ENCODE measurements at places on chromosomes 1 and 21.

DNA sequence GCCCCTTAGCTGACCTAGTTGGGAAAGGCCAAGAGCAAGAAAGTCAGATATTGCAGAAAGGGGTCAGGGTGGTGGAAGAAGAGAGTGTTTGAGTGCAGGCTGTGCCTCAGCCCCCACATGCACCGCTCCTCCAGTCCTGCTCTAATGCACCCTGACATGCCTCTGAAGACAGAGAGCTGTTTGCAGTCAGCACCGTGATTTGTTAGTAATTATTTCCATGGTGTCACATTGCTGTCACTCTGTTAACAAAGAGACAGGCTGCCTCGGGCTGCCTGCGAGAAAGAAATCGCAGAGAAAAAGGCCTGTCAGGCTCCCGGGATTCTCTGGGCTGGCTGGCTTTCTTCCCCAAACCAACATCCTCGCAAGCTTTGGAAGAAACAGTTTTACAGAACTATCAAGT lies 58.3 kb downstream of the ERI3 start:
- no peak for DNase-seq

GRCh38 chr1:245247801-245248200 lies 93.0 kb downstream of the KIF26B start:
- no peak for DNase-seq

DNA sequence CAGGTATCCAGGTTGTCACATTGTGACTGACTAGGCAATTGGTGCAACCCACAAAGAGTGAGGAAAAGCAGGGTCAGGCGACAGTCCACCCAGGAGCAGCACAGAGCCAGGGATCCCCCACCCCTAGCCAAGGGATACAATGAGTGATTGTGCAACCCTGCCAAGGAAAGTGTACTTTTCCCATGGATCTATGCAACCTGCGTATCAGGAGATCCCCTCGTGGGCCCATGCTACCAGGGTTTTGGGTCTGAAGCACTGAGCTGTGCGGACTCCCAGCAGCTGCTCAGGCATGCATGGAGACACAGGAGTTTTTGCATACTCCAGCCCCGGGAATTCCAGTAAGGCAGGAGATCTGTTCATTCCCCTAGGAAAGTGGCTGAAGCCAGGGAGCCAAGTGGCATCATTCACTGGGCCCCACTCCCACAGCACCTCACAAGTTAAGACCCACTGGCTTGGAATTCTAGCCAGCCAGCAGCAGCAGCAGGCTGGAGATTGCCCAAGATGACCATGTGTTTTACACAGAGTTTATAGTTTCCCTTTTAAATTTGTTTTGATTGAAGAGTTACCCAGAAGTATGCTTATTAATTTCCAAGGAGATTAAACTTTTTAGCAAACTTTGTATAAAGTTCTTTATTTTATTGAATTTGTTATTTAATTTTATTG lies 136.0 kb downstream of the LTN1 start:
- no peak for DNase-seq

DNA sequence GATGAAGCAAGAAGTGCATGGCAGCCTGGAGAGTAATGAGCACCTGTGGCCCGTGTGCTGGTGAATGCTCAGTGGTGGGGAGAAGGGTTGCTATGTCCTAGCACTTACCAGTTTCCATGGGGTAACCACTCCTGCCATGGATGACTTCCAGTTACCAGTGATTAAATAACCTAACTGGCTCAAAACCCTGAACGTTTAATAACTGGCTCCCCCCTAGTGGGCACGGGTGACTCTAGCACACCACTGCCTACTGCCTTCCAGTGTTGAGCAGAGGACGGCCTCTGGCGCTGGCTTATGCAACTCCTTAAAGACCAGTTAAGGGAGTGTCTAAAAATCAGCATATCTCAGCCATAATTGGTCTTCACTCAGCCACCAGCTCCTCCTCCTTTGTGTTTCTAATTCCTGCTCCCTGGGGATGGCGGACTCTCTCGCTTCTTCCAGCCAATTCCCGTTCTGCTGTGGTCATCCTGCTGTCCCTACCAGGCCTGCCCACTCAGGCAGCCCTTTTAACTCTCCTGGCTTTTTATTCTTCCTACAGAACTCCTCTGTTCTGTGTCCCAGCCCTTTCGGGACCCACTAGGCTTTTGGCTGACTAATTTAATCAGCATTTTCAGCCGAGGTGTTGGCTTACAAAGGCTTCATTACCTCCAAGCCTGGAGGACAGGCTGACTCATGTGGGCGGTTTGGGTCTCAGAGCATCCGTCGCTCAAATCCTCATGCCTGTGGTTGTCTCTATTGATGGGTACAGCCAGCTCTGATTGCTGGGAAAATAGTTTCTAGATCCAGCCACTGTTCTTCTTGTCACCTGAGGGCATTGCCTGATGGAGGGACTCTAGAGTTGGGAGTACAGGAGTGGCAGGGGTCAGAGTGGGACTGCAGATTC lies 332.4 kb downstream of the CAMTA1 start:
- peak; percentile 89 for DNase-seq

DNA sequence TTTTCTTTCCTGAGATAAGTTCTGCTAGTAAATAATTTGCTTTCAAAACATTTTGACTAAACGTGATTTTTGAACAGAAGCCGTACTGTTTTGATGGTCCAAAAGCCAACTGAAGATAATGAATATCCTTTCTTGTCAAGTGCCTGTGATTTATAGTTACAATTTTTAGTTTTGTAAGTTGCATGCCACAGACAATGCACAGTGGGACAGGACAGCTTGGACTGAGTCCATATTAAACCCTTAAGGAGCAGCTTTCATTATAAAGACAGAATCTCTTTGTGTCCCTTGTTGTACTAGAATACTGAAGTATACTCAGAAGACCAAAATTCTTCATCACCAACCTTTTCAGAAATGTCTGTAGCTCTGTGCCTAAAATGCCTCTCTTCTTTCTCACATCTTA lies 92.2 kb downstream of the LTN1 start:
- no peak for DNase-seq

Data from EL (cell line).